CD4-positive, alpha-beta T cell treated with Interleukin-6 at 100 ng/mL for 8 hours (primary cell): ENCODE measurements at places on chromosomes 5 and 9.

- DNase-seq, result no peak
These were observed 3.6 kb upstream of the S1PR3 start for GRCh38 chr9:88987661-88988060.

DNA sequence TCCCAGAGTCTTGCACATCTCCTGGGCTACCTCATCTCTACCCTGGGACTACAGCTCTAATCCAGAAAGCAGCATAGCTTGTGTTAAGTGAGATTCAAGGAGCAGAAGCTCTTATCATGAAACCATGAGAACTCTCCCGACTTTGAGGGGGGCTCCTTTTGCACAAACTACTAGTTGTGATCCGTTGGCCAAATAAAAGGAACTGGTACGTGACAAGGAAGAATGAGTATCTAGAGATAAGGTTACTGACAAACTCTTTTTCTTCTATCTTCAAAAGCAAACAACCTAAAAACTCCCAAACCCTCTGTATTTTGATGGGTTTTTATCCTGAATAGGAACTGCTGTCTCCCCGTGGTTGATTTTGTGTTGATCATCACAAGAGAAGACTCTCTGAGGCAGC, 168.5 kb downstream of the SLC24A2 start:
- no peak for DNase-seq

DNA sequence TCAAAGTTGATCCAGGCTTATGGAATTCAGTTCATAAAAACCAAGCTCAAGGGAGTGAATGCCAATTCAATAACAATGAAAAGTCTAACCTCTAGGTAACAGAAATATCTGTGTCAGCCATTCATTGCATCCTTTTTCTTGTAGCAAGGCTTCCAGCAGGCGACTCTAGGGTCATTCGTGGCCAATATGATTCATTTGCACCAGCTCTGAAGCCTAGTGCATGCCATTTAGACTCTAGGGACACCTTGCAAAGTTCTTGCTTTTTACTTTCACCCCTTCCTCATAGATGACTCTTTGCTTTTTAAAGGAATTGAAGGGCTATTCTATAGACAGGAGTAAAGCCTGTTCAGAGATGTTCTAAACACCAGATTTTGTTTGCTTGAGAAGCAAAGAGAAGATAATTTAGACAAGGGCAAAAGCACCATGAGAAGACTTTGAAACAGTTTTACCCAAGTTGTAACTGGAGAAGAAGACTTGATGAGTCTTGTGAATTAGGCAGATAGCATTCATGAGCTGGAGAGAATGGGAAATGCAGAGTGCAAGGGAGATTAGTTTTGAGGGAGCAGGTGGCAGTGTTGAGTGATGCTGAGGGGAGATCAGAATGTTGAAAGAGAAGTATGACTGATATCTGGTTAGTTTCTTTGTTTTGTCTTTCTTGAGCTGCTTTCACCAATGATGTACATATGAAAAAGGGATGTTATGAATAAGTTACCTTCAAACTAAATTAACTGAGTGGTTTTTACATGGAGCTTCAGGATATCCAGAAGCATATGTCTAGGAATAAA, 94.5 kb downstream of the F2RL2 start:
- DNase-seq, result no peak

GRCh38 chr5:17206021-17206420, 11.4 kb upstream of the BASP1 start:
- no peak for DNase-seq

- no peak for DNase-seq
These were observed 19.4 kb downstream of the ZNF618 start for GRCh38 chr9:113895526-113895925.

GRCh38 chr9:37660691-37661090, 9.9 kb downstream of the FRMPD1 start:
- DNase-seq, result no peak

GRCh38 chr5:146079695-146080373, 25.5 kb downstream of the PLAC8L1 start:
- DNase-seq, result no peak

- DNase-seq, result no peak
These were observed 165.4 kb upstream of the RAI14 start for GRCh38 chr5:34490506-34491250.

- no peak for DNase-seq
These were observed 92.5 kb upstream of the ZNF366 start for GRCh38 chr5:72599519-72600370.

GRCh38 chr5:93587597-93588351, 4.8 kb downstream of the NR2F1 start:
- DNase-seq, result no peak

DNA sequence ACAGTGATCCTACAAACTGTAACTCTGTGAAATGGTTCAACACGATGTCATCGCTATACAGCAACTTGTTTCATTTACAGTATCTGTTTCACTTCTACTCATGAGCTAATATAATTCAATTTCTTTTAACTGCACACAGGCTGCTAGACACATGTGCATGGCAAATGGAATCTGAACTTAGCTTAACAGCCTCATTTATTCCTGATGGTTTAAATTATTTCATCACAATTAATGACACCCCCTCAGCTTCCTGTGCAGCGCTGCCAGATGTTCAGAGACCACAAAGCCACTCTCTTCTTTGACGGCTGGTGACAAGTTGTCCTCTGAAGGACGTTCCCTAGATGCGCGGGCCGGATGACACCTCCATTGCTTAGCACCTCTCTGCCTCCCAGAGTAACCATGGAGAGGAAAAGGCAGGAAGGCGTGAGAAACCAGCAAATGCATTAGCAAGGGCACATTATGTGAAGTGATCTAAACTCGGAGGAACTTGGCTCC, 191.1 kb downstream of the BNC2 start:
- DNase-seq, result no peak

GRCh38 chr5:149161026-149161687, 19.9 kb downstream of the ABLIM3 start:
- DNase-seq, result no peak

- no peak for DNase-seq
These were observed 235.9 kb upstream of the FAM174A start for GRCh38 chr5:100299261-100299660.

- no peak for DNase-seq
These were observed 76.4 kb upstream of the ROR2 start for GRCh38 chr9:92026206-92027002.

- DNase-seq, result no peak
These were observed 746.5 kb upstream of the ZNF608 start for GRCh38 chr5:125492977-125493376.

GRCh38 chr5:105677291-105677690, 1993.4 kb downstream of the EFNA5 start:
- no peak for DNase-seq

GRCh38 chr9:17578911-17579793, at the start of gene SH3GL2:
Gene SH3GL2, plus strand, starts transcription at chr9:17579066.
- no peak for DNase-seq

GRCh38 chr9:14530366-14530765, 162.9 kb downstream of the ZDHHC21 start:
- DNase-seq, result no peak

DNA sequence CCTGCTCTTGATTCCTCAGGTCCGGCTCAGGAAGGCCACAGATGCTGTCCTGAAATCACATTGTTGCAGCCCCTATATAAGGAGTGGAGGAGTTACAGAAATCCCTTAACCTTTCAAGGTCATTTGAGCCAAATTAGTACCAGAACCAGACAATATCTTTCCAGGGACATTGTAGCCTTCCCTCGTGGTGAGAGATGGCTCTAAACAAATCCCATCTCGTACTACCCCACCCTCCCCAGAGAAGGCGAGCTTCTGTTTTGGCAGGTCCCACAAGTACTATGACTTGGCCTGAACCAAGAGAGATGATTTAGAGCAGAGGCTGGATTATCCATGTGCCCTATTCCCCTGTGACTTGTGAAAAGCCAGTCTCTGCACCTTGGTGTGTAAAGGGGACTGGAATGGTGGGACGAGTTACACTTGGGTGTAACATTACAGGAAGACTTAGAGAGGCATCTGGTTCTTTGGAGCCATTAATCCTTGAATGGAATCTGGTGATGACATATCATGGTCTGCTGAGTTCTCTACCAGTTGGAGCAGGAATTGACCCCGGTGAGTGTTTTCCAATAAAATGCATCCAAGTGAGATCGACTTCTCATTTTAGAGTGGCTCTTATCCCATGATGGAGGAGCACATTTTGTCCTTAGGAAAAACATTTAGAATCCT, at the start of gene FAM240B:
Gene FAM240B (minus strand): TSS at position 51 of the 663 bp plus-strand sequence. CDS start 16,134 bp downstream, outside the sequence.
- DNase-seq, result no peak

- DNase-seq, result no peak
These were observed 298.6 kb downstream of the DIRAS2 start for GRCh38 chr9:90343991-90344390.

DNA sequence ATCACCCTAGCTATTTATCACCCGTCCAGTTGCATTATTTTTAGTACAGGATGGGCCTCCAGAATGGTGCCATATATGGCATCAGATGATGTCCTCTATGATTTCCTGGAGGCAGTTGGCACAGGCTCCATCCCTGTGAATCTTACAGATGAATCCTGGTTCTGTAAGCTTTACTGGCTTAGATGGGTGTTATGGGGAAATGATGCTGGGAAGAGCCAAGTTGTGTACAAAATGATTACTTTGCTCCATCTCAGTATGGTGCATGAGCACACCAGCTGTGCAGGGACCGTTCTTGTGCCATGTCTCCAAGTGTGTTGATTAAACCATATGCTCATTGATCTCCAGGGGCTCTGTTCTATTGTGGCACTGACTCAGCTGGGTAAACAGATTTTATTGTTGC, 755.7 kb downstream of the TLR4 start:
- no peak for DNase-seq

GRCh38 chr5:157271740-157272271, 5.9 kb downstream of the CYFIP2 start:
- peak; percentile 90 for DNase-seq

DNA sequence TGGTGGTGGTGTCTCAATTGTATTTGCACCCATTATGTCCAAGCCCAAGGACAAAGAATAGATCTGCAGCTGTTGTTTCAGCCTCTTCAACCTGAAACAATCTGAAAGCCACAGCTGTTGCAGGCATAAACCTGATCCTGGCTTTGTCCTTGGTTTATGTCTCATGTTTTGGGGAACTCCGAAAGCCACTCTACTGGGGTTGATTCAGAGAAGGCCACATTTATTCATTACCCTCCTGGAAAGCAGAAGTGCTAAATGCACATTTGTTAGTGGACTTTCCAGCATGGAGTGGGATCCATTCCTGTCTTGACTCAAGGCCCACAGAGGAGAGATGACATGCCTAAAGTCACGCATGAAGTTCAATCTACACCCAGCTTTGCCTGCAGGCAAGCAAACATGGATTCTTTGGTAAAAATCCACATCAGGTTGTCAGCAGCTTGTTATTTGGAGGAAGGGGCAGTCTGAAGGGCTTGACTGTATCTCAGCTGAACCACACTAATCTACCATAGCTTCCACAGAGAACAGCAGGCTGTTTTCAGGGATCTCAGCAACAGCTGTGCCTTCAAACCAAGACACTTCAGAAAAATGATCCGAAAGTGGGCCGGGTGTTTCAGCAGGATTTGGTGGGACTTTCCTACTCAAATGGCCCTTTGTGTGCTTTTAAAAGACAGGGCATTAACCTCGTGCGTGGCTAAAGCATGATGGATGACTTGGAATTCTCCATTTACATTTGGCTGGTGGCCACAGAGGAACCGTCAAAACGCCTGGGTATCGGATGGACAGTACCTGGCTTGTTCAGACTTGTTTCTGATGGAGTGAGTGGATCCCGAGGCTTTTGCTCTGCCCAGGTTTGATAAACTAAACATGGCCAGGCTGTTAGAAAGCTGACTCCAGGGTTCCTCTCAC, 36.2 kb upstream of the ADAM19 start:
- no peak for DNase-seq

GRCh38 chr5:6389946-6390530, 11.7 kb upstream of the MED10 start:
- DNase-seq, result no peak

GRCh38 chr9:120387257-120388002, 192.5 kb downstream of the CDK5RAP2 start:
- no peak for DNase-seq

- DNase-seq, result no peak
These were observed 148.7 kb upstream of the SLC12A2 start for GRCh38 chr5:127934791-127935256.

GRCh38 chr9:71630377-71630995, 137.8 kb downstream of the CEMIP2 start:
- DNase-seq, result no peak

DNA sequence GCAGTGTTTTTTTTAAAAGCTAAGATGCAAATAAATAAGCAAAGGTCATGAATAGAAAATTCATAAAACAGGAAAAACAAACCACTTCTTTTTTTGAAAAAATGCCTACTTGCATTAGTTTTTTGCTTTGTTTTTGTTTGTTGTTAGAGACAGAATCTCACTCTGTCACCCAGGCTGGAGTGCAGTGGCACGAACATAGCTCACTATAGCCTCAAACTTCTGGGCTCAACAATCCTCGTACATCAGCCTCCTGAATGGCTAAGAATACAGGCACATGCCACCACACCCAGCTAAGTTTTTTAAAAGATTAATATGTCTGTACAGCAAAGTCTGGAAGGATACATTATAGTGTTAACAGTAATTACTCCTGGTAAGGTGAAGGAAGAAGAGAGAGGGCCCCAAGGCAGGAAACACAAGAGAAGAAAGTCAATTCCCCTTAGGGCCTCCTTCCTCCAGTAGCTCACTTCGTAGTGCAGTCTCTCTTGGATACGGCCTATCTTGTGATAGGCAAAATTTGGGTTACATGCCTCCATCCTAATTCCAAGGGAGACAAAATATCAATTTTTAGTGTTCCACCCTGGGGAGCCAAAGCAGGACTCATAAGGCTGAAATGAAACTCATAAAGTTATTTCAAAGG, 15.3 kb downstream of the FAM169A start:
- no peak for DNase-seq

- no peak for DNase-seq
These were observed 126.4 kb downstream of the HACD4 start for GRCh38 chr9:20904995-20905394.

- DNase-seq, result no peak
These were observed 11.5 kb downstream of the SNX30 start for GRCh38 chr9:112761912-112762655.

GRCh38 chr5:141560725-141561483, 57.9 kb downstream of the DIAPH1 start:
- no peak for DNase-seq

GRCh38 chr5:139294374-139295165, 1.0 kb downstream of the MATR3 start:
- peak; percentile 39 for DNase-seq

GRCh38 chr9:109478051-109478563, 20.0 kb downstream of the PTPN3 start:
- DNase-seq, result no peak

GRCh38 chr9:35928591-35929452, 19.5 kb downstream of the SPAAR start:
- no peak for DNase-seq

GRCh38 chr5:54440456-54440893, 15.0 kb upstream of the HSPB3 start:
- DNase-seq, result peak; percentile 24

- no peak for DNase-seq
These were observed 94.5 kb downstream of the PLPP1 start for GRCh38 chr5:55440188-55440646.

GRCh38 chr9:100370064-100370723, 17.5 kb upstream of the TEX10 start:
- DNase-seq, result no peak
